ENCODE measurements at places on chromosomes 4 and X. TPM values are rescaled to one million over a fixed set of nuclear protein-coding genes. Genes with fewer than 3 reads are reported as not detected.
A peak's percentile ranks its signal among the peaks of the same experiment; 100 is the strongest.

DNA sequence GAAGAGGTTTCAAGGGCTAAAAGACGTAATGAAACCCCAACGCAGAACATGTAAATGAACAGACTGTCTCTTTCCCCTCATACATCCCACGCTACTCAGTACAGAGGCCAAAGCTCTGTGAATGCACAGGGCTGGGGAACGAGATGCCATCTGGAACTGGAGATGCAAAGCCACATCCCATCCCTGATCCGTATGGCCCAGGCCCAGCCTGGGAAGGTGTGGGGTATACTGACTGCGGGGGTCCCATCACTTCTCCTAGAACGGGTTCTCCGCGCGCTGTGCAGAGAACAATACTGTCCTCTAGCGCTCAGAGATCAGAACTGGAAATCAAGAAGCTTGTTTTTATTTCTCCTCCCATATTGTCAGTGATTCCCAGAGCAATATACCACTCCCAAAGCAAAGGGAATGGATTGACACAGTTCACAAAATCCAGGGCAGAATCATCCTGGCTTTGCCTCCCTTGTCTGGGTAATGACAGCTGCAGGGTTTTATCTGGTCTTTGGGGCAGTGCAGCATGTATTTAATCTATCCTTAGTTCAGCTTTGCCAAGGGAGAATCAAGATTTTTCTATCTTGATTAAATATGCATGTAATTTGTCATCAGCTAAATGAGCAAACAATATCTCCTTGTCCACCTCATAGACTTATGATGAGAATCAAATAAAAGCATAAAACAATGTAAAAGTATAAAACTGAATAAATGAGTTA lies 47.3 kb upstream of the TLR3 start:
- H3K4me3 ChIP-seq, result no peak overlapping the region
- DNase-seq, result peak; percentile 24

The BEND4 gene
- total RNA-seq, result not detected

GRCh38 chr4:23122666-23123400 lies 430.1 kb downstream of the GBA3 start:
- H3K27ac ChIP-seq, result no peak overlapping the region
- no peak for DNase-seq
- H3K4me3 ChIP-seq, result no peak overlapping the region
- H3K36me3 ChIP-seq, result no peaks in the 10 kb centered on the region

The MAGEA6 gene
- total RNA-seq, result not detected

The MAGEA11 gene
- not detected for total RNA-seq

- H3K36me3 ChIP-seq, result no peaks in the 10 kb centered on the region
- H3K27me3 ChIP-seq, result no peaks in the 10 kb centered on the region
- H3K4me1 ChIP-seq, result no peaks in the 10 kb centered on the region
These were observed 240.4 kb upstream of the TET2 start for GRCh38 chr4:104906276-104906675.
